ENCODE measurements at places on chromosomes 13 and 19.

- no peak for DNase-seq
Observed at GRCh38 chr13:51971520-51972426, 39.5 kb downstream of the ATP7B start.

GRCh38 chr19:7450243-7451223 lies 38.3 kb downstream of the PEX11G start:
- DNase-seq, result no peak

- DNase-seq, result no peak
Observed at GRCh38 chr13:22893204-22893603, 287.6 kb upstream of the SGCG start.

DNA sequence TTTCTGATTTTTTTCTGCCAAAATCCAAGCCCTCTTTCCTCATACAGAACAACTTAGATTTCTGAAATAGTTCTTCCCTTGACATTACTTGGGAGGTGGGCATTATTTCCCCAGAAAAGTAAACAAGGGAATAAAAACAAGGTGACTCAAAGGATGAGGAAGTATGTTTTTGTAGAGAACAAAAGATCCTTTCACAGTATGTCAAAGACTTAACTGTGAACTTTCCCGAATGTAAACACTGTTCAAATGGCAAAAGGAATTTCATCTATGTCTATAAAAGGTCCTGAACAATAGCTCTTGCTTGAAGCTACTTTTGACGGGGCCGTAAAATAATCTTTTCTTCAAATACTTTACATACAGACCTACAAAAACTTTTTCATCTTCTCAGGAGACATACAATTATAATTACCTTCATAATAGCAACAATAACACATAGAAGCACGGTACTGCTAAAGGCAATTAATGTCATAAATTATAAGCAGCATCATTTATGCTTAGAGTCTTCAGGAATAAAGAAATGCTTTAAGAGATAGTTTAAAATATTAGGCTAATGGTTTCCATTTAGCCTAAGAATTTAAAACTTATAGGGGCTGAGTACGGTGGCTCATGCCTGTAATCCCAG lies 191.1 kb downstream of the RGCC start:
- peak; percentile 89 for DNase-seq

GRCh38 chr19:18265582-18265981 lies 8.7 kb downstream of the IQCN start:
- no peak for DNase-seq

Measured in HT-29 (cell line).